ENCODE measurements at places on chromosomes 3 and 15.

- DNase-seq: no peak
Measured at GRCh38 chr3:150449169-150449721, 41.1 kb downstream of the TSC22D2 start.

GRCh38 chr3:65685621-65686235, 353.0 kb downstream of the MAGI1 start:
- DNase-seq: no peak

GRCh38 chr3:82596805-82597204, 835.4 kb upstream of the GBE1 start:
- DNase-seq: no peak

DNA sequence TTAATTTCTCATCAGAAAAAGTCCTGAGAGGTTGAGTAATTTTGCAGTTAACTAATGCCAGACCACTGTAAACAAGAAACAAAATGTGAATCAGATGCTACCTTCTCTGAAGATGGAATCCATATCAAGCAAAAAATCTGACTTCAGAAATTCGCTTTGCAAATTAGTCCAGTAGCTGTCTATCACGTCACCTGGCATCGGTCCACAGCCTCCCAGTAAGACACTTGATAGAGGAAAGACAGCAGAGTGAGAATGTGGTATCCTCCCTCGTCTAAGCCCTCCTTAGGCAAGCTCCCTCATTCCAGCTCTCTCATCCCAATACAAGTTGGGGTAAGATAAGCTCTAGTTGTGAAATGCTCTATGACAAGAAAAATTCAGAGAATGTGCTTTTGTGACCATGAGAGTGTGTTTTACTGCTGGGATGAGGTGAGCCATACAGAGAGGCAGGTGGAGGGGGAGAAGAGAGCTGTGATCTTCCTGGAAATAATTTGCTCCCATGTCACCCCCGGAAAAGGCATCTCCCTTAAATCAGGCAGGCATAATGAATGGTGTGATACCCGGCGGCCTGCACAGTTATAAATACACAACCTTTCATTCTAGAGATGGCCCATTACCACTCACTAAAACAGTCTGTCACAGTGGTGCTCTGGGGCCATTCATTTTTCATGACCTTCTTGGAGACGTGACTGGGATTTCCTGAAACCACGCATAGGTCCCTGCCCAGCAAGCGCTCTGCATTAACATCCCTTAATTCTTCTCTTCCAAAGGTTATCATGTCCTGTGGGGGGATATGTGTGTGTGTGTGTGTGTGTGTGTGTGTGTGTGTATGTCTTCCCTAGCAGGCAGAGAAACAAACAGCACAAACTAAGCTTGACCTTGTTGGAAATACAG, 602.0 kb upstream of the KCNMB2 start:
- DNase-seq: no peak

Data from GM10248 (cell line).